ENCODE measurements at places on chromosomes 7 and 10.
A peak's percentile ranks its signal among the peaks of the same experiment; 100 is the strongest.

DNA sequence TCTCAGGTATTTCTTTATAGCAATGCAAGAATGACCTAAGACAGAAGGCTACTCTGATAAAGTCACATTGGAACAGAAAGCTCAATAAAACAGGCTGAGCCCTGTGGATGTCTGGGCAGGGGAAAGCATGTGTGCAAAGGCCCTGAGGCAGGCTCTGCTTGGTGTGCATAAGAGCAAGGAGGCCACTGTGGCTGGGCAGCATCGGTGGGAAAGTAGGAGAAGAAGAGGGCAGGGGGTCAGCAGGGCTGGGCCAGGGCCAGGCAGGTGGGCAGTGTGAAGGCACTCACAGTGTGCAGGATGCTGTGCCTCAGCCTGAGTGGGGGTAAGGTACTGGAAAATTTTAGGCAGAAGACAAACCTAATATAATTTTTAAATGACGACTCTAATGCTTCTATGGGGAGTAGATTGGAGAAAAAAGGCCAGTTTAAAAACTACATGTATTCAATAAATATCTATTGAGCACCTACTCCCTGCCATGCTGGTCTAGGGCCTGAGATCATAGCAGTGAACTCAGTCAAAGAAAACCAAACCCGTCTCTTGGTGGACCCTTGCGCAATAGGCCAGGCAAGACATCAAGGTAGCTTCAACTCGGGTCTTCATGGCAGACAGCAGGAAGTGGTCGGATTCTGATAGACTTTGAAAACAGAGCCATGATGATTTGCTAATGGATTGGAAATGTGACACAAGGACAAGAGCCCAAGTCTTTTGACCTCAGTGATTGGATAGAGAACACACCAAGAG, 572.3 kb downstream of the TCERG1L start:
- no peak for DNase-seq

GRCh38 chr7:140672382-140673062, at the start of gene ADCK2:
ADCK2 (plus strand) TSS chr7:140672945; CDS start chr7:140673331, 386 bp downstream.
- peak; percentile 19 for DNase-seq

- DNase-seq = no peak
These were observed 3.5 kb downstream of the PTPRE start for GRCh38 chr10:127910464-127910770.

DNA sequence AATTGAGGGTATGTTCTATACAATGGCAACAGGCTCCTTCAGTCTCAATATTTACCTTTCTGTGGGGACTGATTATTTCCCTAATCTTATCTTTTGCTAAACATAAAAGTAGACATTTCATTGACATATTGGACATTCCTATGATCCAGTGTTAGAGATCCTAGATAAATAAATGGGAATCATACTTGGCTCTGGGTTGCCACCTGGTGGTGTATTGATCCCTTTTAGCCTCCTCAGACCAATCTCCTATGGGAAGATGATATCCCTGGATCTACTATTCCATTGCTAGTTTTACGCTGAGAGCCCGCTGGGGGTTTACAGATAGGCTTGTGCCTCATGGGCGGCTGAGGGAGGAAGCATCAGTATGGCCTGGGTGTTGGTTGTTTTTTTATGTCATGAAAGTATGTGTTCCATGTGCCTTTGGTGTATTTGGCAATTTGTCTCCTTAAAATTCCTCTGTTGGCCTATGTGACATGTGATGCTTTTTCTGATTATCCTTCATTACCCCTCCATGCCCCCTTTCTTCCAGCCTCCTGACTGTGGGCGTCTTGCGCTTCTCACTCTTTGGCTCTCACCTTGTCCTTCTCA, 18.8 kb downstream of the CELF2 start:
- DNase-seq = no peak

DNA sequence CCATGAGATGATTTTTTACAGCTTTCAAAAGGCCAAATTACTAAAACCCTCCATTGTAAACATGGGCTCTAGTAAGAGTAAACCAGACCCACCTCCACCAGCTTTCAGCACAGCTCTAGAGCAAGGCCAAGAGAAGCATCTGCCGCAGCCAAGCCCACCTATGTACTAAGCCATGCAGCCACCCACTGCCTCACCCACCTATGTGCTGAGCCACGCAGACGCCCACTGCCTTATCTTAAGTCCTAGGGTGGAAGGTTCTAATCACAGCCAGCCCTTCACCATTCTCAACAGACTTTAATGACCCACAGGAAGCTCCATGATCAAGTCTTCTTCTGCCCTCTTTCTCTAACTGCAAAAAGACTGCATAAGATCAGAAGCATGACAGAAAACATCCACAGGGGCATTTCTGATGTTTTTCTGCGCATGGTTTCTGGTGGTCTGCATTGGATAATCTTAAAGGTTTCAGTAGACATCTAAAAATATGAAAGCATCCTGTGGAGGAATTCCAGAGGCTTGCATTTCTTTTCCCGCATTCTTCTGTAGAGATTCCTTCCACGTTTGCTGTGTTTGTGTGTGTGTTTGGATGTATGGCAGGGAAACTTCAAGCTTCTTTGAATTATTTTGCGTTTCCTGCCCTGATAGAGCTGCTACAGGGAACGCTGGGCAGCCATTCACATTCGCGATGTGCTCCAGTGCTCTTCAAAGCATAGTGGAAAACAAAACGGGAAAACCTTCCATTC, 286.1 kb upstream of the KLF6 start:
- DNase-seq = no peak

DNA sequence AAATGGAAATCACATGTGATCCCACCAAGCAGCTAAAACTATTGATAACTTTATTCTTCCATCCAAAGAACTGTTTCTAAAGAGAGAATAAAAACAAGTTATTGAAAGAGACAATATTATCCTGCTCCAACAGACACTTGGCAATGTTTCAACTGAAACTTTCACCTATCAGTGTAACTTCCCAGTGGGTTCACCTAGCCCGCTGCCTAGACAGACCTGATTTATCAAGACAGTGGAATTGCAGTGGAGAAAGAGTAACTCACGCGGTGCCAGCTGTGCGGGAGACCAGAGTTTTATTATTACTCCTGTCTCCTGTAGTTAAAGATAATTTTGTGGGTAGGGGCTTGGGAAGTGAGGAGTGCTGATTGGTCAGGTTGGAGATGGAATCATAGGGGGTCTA, 199.8 kb downstream of the AHR start:
- no peak for DNase-seq

GRCh38 chr7:85165263-85165662, 21.6 kb downstream of the SEMA3D start:
- no peak for DNase-seq

- DNase-seq = peak; percentile 14
These were observed 37.0 kb upstream of the CCSER2 start for GRCh38 chr10:84291384-84291783.

DNA sequence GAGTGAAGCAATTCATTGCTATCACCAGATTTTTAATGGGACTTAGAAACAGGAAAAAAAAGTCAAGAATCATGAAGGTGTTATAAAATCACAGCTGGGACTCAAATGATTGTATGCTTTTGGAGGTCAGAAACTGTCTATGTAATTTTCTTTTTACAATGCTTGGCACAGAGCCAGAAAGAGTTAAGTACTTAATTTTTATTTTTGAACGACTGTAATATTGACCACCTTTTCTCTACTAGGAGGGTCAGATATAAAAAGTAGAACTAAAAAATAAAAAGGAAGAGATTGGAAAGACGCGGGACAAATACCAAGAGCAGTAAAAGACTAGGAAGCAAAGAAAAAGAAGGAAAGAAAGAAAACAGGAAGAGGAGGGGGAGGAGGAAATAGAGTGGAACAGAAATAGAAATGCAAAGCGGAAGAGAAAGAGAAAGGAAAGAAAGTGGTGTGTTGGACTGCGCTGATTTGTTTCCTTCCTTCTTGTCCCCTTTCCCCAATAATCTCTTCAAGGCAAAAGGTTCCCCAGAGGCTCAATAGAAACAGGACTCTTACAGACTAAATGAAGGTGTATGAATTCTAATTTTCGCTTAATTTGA, 23.2 kb upstream of the C1GALT1 start:
- no peak for DNase-seq

GRCh38 chr10:72067463-72068125, 20.8 kb downstream of the SPOCK2 start:
- no peak for DNase-seq

GRCh38 chr7:107659666-107660065, 962 bp upstream of the SLC26A4 start:
- DNase-seq = no peak

- no peak for DNase-seq
These were observed 56.9 kb downstream of the DPYSL4 start for GRCh38 chr10:132243626-132244025.

DNA sequence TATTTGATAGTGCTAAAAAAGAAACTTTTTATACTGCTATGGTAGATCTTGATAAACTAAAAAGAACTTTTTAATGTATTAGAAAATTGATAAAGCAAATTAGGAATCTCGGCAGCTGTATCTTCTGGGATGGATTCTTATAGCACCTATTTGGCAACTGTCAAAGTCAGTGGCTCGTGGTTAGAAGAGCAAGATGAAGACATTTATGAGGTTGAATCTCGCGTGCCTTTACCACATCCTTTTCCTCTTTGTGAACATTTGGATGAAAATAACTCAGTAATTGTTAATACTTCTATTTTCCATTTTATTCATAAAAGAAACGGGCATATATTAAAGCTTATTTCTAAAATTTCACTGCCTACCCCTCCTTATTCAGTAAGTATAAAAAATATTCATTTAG, 76.2 kb downstream of the CYP51A1 start:
- DNase-seq = no peak

GRCh38 chr7:50121286-50121685, 28.2 kb upstream of the ZPBP start:
- no peak for DNase-seq

- no peak for DNase-seq
These were observed 56.2 kb upstream of the GDF10 start for GRCh38 chr10:47243791-47244190.

GRCh38 chr7:2409745-2410414, 6.5 kb downstream of the CHST12 start:
- no peak for DNase-seq

- DNase-seq = no peak
These were observed 1.4 kb downstream of the WNT16 start for GRCh38 chr7:121330053-121330833.

DNA sequence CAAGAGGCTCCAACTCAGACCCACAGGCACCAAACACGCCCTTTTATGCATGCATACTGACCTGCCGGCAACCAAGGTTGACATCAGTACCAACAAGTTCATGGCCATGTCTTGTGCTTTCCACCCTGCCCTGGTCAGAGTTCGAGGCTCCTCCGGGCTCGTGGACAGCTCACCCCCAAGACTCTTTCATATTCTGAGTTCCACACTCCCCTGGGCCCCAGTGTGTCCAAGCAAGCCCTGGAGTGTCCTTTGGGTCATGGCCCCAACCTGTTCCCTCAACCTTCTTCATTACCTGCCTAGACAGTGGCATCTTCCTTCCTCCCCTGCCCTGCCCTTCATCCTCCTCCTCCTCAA, 40.5 kb downstream of the HIF1AN start:
- DNase-seq = no peak

- no peak for DNase-seq
These were observed 36.6 kb upstream of the SPOCK2 start for GRCh38 chr10:72124989-72125388.

GRCh38 chr7:38222481-38223096, 44.5 kb downstream of the STARD3NL start:
- DNase-seq = no peak

- DNase-seq = no peak
These were observed 39.5 kb downstream of the PRPS1L1 start for GRCh38 chr7:17988141-17988540.

GRCh38 chr7:114026486-114027089, 107.8 kb upstream of the PPP1R3A start:
- no peak for DNase-seq

GRCh38 chr7:140223515-140224221, 46.9 kb upstream of the KDM7A start:
- no peak for DNase-seq

DNA sequence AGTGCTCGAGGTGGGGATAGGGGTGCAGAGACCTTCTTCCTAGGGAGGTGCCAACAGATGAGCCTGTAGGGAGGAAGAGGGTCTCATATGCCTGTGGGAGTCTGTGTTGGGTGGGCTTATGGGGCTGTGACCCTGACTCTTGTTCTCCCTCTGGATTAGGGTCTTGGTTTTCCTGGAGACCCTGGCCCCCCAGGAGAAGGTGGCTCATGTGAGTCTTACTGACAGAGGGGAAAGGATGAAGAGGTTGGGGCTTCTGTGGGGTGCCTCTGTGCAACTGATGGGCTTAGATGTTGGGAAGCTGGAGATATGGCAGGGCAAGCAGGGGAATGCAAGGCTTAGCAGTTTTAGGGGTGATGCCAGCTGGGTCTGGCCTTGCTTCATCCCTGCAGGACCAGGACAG, 20.2 kb upstream of the VOPP1 start:
- DNase-seq = no peak

GRCh38 chr10:33279811-33280602, 54.5 kb downstream of the NRP1 start:
- DNase-seq = no peak

GRCh38 chr7:141585592-141586510, 34.6 kb downstream of the AGK start:
- peak; percentile 32 for DNase-seq

DNA sequence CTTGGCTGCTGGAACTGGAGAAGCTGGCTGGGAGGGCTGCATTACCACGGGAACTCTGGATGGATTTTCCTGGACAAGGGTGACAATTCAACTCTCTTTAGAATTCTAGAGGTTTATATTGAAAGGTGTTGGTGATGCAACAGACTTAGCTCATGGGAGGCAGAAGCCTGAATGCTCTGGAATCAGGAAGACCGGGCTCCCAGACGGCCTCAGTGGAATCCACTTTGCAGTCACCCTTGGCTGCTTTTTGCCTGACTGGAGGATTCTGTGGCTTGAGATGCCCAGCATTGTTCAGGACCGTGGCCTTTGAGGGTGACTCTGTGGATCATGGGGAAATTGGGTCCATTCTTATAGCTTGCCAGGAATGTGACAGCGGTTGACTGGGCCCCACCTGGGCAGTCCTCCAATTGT, 32.3 kb downstream of the PYROXD2 start:
- no peak for DNase-seq

All from T1000 (cell line).